RPMI8226 (cell line): ENCODE measurements at places on chromosomes 4 and X.

- no peak for DNase-seq
Measured at GRCh38 chr4:169773889-169774288, 16.1 kb upstream of the HPF1 start.

DNA sequence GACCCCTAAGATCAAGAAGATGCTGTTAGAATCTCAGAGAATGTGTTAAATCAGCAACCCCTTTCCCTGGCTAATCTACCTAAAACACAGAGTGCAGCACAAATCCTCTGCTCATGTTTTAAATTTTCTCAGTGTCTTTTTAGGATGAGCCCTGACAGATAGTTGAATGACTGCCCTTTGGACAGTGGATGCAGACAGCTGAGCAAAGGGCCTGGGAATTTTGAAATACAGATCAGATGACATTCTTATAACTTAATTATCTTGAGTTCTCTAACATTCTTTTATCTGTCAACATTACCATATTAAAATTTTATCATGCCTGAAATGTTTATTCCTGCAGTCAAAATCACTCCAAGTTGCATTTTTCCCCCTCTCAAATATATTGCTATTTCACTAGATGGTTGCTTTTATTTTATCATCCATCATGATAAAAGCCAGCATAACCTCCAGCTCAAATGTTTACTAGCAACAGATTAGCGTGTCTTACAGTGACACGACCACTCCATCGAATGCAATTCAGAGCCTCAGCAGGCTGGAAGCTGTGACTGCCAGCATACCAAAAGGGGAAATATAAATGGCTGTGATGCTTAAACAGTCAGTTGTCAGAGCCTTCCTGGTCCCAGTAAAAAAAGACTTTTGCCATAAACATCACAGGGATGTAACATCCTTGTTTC is 22.8 kb upstream of the ARHGAP24 start:
- no peak for DNase-seq

- DNase-seq: no peak
Measured at GRCh38 chr4:121140716-121141460, 23.2 kb downstream of the TNIP3 start.

DNA sequence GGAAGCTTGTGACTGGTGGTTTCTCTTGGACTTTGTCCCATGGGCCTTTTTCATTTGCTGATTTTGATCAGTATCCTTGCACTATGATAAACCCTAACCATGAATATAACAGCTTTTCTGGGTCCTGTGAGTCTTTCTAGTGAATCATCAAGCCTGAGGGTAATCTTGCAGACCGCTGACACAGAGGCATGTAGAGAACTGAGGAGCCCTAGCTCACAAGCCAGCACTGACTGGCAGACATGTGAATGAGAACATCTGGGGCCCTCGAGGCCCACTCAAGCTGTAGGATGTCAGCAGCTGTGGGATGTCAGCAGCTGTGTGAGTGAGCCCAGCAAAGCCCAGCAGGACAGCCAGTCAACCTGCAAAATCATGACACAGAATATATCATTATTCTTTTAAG is 36.7 kb downstream of the HMGB3 start:
- DNase-seq: no peak

DNA sequence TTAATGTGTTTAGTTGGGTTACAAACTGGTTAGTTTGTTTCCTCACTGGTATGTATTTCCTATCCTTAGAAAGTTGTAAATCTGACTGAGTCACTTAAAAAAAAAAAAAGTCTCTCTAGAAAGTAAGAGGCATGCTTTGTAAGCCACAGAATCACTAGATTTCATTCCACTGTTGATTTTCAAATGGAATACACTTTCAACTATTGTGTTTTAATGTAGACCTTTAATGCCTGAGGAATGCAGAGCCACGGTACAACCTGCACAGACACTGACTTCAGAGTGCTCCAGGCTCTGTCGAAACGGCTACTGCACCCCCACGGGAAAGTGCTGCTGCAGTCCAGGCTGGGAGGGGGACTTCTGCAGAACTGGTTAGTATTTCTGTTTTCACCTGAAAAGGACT is 88.6 kb downstream of the HHIP start:
- DNase-seq: no peak
